Pancreas (tissue), 10 donors: ENCODE measurements at places on chromosomes 7 and 10. TPM values are rescaled to one million over a fixed set of nuclear protein-coding genes. Genes with fewer than 3 reads are reported as not detected.

The NUB1 gene
- 19.5 TPM for polyA plus RNA-seq

The NRP1 gene
- 26.0 TPM for polyA plus RNA-seq

The ANKRD1 gene
- polyA plus RNA-seq: 1.2 TPM

DNA sequence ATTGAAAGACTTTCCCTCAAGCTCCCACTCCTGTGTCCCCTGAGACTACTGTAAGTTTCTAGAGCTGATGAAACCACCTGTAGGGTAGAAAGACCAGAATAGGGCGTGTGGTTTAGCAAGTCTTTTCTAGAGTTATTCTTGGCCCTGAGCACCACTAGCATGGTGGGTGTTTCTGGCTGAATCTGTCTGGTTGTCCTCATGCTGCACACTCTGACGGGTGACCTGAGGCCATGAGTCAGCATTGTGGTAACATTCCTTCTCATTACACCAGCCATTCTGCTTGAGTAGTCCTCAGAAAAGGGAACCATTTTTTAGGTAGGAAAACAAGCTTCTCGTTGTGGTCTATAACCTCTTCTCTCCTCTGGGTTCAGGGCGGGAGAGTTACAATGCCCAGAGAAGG is 250.3 kb downstream of the SNX13 start:
- no peaks in the 10 kb centered on the region for H3K27me3 ChIP-seq
- H3K4me3 ChIP-seq: no peak overlapping the region
- DNase-seq: no peak
- H3K27ac ChIP-seq: no peak overlapping the region
- no peaks in the 10 kb centered on the region for H3K4me1 ChIP-seq

The REPIN1 gene
- polyA plus RNA-seq: 57.5 TPM

GRCh38 chr7:155570171-155570958 is 24.0 kb upstream of the CNPY1 start:
- no peaks in the 10 kb centered on the region for H3K27me3 ChIP-seq
- H3K4me1 ChIP-seq: no peaks in the 10 kb centered on the region
- peak; percentile 72 for DNase-seq
- H3K36me3 ChIP-seq: no peaks in the 10 kb centered on the region

DNA sequence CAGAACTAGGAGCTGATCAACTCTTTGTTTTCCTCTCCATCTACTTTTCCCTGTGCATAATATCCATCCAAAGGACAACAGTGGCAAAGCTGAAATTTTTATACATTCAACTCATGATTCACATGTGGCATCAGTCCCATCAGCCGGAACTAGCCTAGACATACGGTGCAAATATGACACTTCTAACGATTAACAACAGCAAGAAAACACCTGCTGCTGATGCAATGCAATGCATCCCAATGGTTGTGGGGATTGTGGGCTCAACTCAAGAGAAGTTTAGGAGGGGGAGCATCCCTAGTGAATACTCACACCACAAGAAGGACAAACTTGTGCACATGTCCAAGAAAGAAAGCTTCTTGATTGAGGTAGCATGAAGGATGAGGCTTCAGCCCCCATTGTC is 20.5 kb upstream of the STK17A start:
- H3K27ac ChIP-seq: no peak overlapping the region
- H3K4me1 ChIP-seq: no peaks in the 10 kb centered on the region
- no peak overlapping the region for H3K4me3 ChIP-seq
- DNase-seq: no peak
- H3K27me3 ChIP-seq: no peaks in the 10 kb centered on the region

The ACTL6B gene
- 1.7 TPM for polyA plus RNA-seq

DNA sequence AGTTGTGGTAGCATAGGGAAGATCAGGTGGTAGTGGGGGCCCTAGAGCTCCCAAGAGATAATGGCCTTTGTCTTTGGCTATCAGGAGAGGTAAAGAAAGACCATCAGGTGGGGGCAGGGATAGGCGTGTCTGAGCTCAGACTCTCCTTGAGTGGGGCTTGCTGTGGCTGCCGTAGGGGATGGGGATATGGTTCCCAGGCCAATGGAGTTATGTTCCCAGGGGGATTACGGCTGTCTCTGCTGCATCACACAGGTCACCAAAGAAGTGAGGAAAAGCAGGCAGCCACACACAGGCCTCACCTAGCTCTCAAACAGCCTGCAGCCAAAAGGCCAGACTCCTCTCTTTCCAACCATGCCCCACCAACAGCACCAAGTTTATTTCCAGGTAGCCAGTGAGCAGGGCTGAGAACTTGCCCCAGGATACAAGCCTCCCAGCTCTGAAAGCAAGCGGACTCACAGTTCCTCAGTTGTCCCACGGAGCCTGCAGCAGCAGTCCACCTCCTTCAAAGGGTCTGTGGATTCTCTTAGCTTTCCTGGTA is 37.6 kb upstream of the C1QL3 start:
- H3K4me1 ChIP-seq: no peaks in the 10 kb centered on the region
- no peaks in the 10 kb centered on the region for H3K27me3 ChIP-seq
- no peaks in the 10 kb centered on the region for H3K36me3 ChIP-seq
- no peak overlapping the region for H3K4me3 ChIP-seq
- H3K27ac ChIP-seq: no peak overlapping the region

GRCh38 chr7:41873741-41874140 is 170.9 kb upstream of the INHBA start:
- H3K27ac ChIP-seq: no peak overlapping the region
- no peaks in the 10 kb centered on the region for H3K36me3 ChIP-seq
- H3K27me3 ChIP-seq: no peaks in the 10 kb centered on the region
- no peaks in the 10 kb centered on the region for H3K4me1 ChIP-seq

- DNase-seq: no peak
- H3K4me1 ChIP-seq: peaks cover 6% of the 10 kb centered on the region
- H3K4me3 ChIP-seq: no peak overlapping the region
- H3K36me3 ChIP-seq: no peaks in the 10 kb centered on the region
- H3K27me3 ChIP-seq: no peaks in the 10 kb centered on the region
Measured at GRCh38 chr7:91266689-91267090, 2.5 kb downstream of the FZD1 start.

- no peaks in the 10 kb centered on the region for H3K27me3 ChIP-seq
- H3K27ac ChIP-seq: no peak overlapping the region
- no peak overlapping the region for H3K4me3 ChIP-seq
- no peaks in the 10 kb centered on the region for H3K36me3 ChIP-seq
- H3K4me1 ChIP-seq: no peaks in the 10 kb centered on the region
Measured at GRCh38 chr7:23002698-23003097, 11.2 kb downstream of the HYCC1 start.

The ASB4 gene
- polyA plus RNA-seq: 0.30 TPM

DNA sequence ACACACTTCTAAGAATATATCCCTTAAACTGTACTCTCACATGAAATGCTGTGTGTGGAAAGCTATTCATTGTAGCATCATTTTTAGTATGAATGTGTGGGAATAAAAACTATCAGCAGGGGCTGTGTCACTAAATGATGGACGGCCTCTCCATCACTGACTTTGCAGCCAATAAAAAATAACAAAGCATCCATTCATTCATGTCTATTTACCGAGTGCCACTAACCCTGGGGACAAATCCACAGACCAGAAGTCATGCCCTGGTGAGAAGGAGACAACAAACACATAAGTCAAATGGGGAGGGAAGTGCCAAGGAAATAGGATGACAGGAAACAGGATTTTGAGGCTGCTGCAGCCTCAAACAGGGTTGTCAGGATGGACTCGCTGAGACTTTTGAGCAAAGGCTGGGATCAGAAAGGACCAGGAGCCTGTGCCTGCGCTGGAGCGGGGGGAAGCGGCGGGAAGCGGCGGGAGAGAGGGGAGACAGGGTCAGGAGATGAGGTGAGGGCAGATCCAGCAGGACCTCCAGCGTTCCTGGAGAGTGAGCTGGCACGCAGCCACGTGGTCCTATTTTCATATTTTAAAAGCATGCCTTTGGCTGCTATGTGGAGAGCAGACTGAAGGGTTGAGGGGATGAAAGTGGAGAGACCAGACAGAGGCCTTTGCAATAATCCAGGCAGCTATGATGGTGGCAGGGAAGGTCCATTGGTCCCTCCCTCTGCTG is 2.2 kb upstream of the NOM1 start:
- H3K27ac ChIP-seq: no peak overlapping the region
- H3K27me3 ChIP-seq: no peaks in the 10 kb centered on the region
- H3K4me3 ChIP-seq: no peak overlapping the region
- peaks cover 8% of the 10 kb centered on the region for H3K4me1 ChIP-seq

The HOXA9 gene
- polyA plus RNA-seq: not detected

The FGFR2 gene
- 64.0 TPM for polyA plus RNA-seq

DNA sequence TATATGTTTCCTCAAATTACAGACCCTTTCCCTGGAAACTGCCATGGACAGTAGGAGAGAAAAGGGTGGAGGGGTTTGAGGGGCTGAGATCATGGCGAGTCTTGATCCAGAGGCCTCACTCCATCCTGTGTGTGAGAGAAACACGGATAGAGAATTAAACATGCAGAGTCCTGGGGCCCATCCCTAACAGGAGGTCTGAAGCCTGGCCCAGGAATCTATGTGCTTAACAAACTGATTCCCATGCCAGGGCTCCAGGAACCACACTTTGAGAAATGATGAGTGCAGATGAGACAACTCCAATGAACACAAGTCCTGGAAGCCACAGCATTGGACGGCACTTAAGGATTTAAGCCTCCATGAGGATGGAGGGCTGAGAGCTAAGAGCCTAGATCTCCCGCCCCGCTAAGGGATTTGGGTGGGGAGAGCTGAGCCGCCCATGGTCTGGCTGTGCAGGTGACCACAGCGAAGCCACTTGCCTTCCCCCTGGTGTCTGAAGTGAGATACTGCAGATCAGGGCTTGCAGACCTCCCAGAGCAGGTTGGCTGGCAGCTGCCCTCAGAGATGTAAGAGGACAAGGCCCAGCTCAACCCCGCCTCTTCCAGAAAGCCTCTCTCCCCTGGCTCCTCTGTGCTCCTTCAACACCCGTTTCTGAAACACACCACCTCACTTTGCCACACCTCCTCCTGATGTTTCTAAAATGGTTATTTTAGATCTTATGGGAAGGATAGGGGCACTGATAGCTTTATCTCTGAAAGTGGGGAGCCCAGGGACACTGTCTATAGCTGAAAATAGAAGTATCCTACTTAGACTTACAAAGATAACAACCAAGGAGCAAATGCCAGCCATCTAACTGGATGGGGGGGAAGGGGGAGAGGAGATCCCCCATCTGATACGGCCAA is 24.8 kb upstream of the EIF5AL1 start:
- H3K27me3 ChIP-seq: no peaks in the 10 kb centered on the region
- no peaks in the 10 kb centered on the region for H3K36me3 ChIP-seq
- peak; percentile 70 for DNase-seq

- no peaks in the 10 kb centered on the region for H3K4me1 ChIP-seq
- no peaks in the 10 kb centered on the region for H3K36me3 ChIP-seq
- DNase-seq: no peak
- no peaks in the 10 kb centered on the region for H3K27me3 ChIP-seq
- H3K4me3 ChIP-seq: no peak overlapping the region
Measured at GRCh38 chr7:135447748-135448147, 62.2 kb downstream of the CNOT4 start.

DNA sequence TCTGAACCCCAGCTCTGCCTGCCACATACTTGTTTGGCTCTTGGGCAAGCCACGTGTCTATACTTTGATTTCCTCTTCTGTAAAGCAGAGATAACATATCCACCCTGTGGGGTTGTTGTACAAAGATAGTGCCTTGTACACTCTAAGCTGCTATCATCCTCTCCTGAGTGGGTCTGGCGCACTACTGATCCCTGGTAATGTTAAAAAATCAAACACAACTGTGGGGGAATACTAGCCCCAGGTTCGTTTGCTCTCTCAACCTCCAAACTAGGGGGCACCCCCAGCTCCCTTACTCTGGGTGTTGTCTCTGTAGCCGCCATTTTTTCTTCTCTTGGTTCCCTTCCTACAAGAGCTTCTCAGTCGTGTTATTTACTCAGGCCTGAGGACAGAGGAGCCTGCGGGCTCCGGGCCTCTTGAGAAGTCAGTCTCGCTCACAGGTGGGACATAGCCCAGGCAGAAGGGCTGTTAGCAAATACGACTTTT is 1.0 kb downstream of the POLM start:
- no peak overlapping the region for H3K4me3 ChIP-seq
- H3K4me1 ChIP-seq: peaks cover 6% of the 10 kb centered on the region
- no peak overlapping the region for H3K27ac ChIP-seq
- DNase-seq: no peak

- no peak overlapping the region for H3K27ac ChIP-seq
- no peaks in the 10 kb centered on the region for H3K36me3 ChIP-seq
- no peak for DNase-seq
- H3K4me3 ChIP-seq: no peak overlapping the region
- no peaks in the 10 kb centered on the region for H3K4me1 ChIP-seq
- no peaks in the 10 kb centered on the region for H3K27me3 ChIP-seq
Measured at GRCh38 chr7:13288516-13288915, 601.1 kb downstream of the ARL4A start.

The MMS19 gene
- 65.7 TPM for polyA plus RNA-seq

The CHRM2 gene
- 0.12 TPM for polyA plus RNA-seq

The CPVL gene
- polyA plus RNA-seq: 2.4 TPM

GRCh38 chr7:158910254-158911053 is 54.1 kb downstream of the DYNC2I1 start:
- H3K36me3 ChIP-seq: no peaks in the 10 kb centered on the region
- no peaks in the 10 kb centered on the region for H3K27me3 ChIP-seq
- H3K27ac ChIP-seq: no peak overlapping the region
- peaks cover 8% of the 10 kb centered on the region for H3K4me1 ChIP-seq

- no peaks in the 10 kb centered on the region for H3K36me3 ChIP-seq
- H3K27ac ChIP-seq: no peak overlapping the region
- no peak for DNase-seq
- H3K4me3 ChIP-seq: no peak overlapping the region
Measured at GRCh38 chr10:46236941-46237681, 49.7 kb upstream of the ANTXRL start.

The MLXIPL gene
- polyA plus RNA-seq: 176 TPM

- DNase-seq: no peak
- no peaks in the 10 kb centered on the region for H3K36me3 ChIP-seq
- H3K4me3 ChIP-seq: no peak overlapping the region
- H3K27me3 ChIP-seq: no peaks in the 10 kb centered on the region
- H3K4me1 ChIP-seq: no peaks in the 10 kb centered on the region
Measured at GRCh38 chr7:51233374-51233773, 83.2 kb downstream of the COBL start.

DNA sequence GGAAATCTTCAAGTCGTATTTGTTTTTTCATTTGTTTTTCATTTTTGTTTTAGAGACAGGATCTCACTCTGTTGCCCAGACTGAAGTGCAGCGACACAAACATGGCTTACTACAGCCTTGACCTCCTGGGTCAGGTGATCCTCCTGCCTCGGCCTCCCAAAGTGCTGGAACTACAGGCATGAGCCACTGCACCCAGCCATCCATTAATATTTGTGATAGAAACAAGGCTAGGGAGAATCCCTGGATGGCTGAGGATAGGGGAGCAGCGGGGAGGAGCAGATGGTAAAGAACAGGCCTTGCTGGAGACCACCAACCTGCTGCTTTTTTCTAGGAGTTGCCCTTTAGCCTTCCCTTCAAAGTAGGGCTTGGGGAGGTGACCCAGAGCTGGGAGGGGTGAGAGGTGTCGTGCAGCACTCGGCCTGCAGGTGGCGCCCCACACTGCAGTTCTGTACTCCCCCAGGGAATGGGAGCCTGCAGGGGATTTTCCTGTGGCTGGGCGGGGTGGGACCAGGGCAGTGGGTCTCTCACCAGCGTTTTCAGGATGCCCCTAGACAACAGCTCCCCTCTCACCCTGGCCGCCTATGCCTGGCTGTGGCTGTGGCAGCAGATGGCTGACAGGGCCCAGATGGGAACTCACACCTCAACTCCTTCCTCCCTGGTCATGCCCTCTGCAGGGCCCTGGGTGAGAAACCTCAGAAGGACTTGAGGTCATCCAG is 12.6 kb upstream of the CDH23 start:
- no peaks in the 10 kb centered on the region for H3K27me3 ChIP-seq
- no peaks in the 10 kb centered on the region for H3K36me3 ChIP-seq
- H3K27ac ChIP-seq: no peak overlapping the region
- no peaks in the 10 kb centered on the region for H3K4me1 ChIP-seq
- H3K4me3 ChIP-seq: no peak overlapping the region

- no peaks in the 10 kb centered on the region for H3K36me3 ChIP-seq
- no peaks in the 10 kb centered on the region for H3K27me3 ChIP-seq
- no peak overlapping the region for H3K4me3 ChIP-seq
- no peak for DNase-seq
Measured at GRCh38 chr7:144391823-144392255, 11.7 kb downstream of the NOBOX start.

The PDE1C gene
- polyA plus RNA-seq: 1.5 TPM
